ENCODE measurements at places on chromosomes 3 and 15. TPM values are rescaled to one million over a fixed set of nuclear protein-coding genes. Genes with fewer than 3 reads are reported as not detected.

GRCh38 chr3:8984526-8984925 lies 21.3 kb upstream of the RAD18 start:
- no peak for DNase-seq
- no peaks in the 10 kb centered on the region for H3K27me3 ChIP-seq
- no peaks in the 10 kb centered on the region for H3K36me3 ChIP-seq
- H3K4me3 ChIP-seq, result no peak overlapping the region
- no peak overlapping the region for H3K27ac ChIP-seq

DNA sequence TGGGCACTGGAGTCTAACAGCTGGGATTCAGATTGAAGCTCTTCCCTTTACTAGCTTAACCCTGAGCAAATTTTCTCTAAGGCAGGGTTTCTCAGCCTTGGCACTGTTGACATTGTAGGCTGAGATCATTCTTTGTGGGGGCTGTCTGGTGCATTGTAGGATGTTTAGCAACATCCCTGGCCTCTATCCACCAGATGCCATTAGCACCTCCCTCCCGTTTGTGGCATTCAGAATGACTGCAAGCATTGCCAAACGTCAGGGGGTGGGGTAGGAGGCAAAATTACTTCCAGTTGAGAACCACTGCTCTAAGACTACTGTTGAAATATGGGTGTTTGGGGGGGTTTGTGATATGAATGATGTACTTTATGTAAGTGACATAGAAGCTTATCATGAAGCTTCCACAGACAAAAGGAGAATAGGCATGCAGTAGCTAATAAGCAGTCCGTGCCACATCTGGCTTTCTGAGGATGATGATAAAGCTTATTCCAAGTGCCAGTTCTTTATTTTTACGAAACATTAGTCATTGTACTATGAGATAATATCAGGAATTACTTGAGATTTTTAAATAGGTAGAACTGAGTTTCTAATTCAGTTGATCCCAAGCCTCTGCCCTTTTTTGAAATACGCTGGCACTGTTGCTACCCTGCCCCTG lies 39.3 kb downstream of the NKIRAS1 start:
- no peaks in the 10 kb centered on the region for H3K36me3 ChIP-seq
- H3K4me1 ChIP-seq, result peaks cover 27% of the 10 kb centered on the region
- no peak overlapping the region for H3K27ac ChIP-seq
- no peaks in the 10 kb centered on the region for H3K27me3 ChIP-seq
- H3K4me3 ChIP-seq, result no peak overlapping the region
- DNase-seq, result peak; percentile 19

DNA sequence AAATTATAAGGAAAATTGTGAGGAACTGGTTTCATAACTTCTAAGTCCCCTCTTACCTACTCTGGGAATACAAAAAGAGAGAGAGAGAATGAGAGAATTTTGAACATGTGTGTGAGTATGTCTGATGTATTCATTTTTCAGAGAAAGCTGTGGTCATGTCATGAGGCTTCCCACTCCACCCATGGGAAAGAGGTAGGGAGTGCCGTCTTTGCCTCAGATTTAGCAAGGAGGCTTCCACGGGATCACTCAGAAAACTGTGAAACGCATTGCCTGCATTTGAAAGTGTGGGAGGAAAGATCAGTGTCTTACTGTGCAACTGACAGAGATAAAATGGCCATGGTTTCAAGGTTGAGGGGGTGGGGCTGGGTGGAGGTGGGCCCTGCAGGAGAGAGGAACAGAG lies 331.5 kb upstream of the CTNNB1 start:
- H3K4me3 ChIP-seq, result no peak overlapping the region
- H3K27me3 ChIP-seq, result no peaks in the 10 kb centered on the region
- no peak overlapping the region for H3K27ac ChIP-seq
- DNase-seq, result no peak

ACP3 gene
- total RNA-seq, result 7.9 TPM

PTX3 gene
- 0.88 TPM for total RNA-seq
